ENCODE measurements at places on chromosomes 11 and 22.

GRCh38 chr11:76653012-76653673 lies 17.4 kb downstream of the LRRC32 start:
- DNase-seq, result peak; percentile 72

GRCh38 chr11:64403106-64403505 lies 44.1 kb downstream of the RPS6KA4 start:
- DNase-seq, result no peak

GRCh38 chr22:40396882-40397281 lies 26.5 kb downstream of the SGSM3 start:
- no peak for DNase-seq

- DNase-seq, result no peak
These were observed 39.0 kb downstream of the BMAL1 start for GRCh38 chr11:13316528-13316961.

DNA sequence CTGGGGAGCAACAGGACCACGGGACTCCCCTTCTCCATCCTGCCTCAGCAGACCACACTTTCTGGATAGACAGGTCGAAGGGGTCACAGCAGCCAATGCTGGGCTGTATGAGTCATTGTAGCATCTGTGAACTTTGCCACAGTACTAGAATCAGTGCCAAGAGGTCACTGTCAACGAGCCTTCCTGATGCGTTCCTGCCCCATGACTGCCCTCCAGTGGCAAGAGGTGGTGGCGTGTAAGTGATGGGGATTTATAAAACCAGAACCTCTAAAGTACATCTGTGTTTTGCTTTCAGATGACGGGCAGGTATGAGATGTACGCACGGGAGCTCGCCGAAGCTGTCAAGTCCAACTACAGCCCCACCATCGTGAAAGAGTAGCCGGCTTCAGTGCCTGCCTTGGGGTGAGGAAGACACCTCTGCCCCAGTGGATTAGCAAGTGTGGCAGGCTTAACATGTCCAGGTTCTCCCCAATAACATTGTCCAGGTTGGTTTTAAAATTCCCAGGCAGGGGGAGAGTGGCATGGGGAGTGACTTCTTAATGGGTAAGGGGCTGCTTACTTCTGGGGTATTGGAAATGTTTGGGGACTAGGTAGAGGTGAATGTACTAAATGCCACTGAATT lies 29.4 kb downstream of the GUCD1 start:
- peak; percentile 85 for DNase-seq

GRCh38 chr11:66418168-66418985 lies 2.5 kb upstream of the NPAS4 start:
- no peak for DNase-seq

GRCh38 chr22:40764763-40765441 lies 54.2 kb downstream of the SLC25A17 start:
- no peak for DNase-seq

DNA sequence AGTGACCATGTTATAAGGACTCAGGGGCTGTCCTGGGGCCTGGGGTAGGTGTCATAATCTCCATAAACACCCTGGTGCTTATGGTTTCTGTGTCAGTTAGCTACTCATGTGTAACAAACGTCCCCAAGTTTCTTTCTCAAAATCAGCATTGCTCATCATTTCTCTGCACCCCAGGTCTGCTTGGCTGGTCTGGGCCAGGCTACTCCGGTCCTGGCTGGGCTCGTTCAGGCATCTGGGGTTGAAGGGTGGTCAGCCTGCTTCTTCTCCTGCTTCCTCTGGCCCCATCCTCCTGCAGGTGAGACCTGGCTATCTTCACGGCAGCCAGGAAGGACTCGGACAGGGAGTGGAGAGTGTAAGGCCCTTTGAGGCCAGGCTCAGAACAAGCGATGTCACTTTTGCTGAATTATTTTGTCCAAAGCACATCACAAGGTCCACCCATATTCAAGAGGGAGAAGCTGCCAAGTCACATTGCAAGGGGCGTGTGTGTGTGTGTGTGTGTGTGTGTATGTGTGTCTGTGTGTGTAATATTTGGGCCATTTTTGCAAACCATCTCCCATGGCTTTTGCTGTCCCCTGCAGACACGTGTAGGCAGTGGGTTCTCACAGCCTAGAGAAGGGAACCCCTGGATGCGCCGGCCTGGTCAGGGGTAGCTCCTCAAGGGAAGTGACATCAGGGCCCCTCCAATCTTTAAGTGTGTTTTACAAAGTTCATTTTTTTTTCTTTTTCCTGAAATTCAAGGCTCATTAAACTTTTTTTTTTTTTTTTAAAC lies 535.8 kb downstream of the TBC1D22A start:
- no peak for DNase-seq

GRCh38 chr11:897253-898142 lies 13.1 kb downstream of the CHID1 start:
- DNase-seq, result no peak

DNA sequence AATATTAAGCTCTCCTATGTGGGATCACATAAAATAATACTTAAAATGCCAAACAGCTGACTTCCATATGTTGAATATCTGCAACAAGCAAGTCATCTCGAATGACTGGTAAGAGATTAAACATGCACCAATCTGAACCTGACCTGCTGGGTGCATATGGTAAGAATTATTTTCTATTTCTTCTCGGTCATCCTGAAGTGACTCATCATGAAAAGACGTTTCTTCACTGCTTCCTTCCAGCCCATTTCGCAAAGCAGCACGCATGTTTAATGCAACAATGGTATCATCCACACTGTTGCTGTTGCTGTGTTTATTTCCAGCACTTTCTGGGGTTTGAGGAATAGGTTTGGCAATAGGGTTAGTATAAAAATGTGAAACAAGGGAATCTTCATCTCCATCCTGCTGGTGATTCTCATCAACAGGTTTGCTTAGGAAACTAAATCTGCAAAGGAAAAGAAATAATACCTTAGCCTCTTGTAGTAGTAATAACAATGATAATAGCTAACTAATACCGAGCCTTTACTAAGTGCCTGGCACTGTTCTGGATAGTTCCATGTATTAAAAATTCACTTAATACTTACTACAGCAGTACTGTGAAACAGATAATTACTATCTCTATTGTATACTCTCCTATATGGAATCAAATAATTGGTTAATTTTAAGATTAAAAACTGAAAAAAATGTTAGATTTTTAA lies 52.0 kb upstream of the CHRNA10 start:
- no peak for DNase-seq

- DNase-seq, result no peak
These were observed 9.0 kb upstream of the GRAMD4 start for GRCh38 chr22:46611189-46611588.

- DNase-seq, result no peak
These were observed 20.3 kb upstream of the TENM4 start for GRCh38 chr11:79461144-79461543.

DNA sequence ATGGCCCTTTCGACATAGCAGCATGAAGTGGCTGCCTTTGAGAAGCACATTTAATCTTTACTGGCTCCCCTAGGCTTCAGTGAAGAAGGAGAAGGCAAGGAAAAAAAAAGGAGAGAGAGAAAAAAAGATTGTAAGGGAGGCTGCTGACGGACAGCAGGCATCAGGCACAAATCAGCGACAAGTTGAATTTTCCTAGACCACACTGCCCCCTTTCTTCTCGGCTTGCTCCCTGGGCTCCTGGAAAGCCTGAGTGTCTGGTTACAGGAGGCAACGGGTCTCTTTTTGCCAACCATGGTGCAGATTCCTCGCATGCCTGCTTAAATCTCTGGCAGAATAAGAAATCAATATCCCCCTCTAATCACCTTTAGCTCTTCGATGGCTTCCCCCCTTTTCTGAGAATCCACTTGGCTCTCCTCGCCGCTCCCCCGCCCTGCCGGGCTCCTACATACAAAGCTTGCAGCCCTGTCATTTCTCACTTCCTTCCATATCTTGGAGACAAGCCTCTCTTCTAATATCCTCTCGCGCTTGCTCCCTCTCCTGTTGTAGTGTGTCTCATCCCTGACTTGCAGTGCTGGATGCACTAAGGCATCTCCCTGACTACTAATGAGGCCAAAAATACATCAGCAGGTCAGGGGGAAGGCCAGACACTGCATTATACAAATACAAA lies 14.3 kb downstream of the BLID start:
- DNase-seq, result peak; percentile 79

- no peak for DNase-seq
These were observed 13.6 kb downstream of the TRIM29 start for GRCh38 chr11:120124355-120124754.

DNA sequence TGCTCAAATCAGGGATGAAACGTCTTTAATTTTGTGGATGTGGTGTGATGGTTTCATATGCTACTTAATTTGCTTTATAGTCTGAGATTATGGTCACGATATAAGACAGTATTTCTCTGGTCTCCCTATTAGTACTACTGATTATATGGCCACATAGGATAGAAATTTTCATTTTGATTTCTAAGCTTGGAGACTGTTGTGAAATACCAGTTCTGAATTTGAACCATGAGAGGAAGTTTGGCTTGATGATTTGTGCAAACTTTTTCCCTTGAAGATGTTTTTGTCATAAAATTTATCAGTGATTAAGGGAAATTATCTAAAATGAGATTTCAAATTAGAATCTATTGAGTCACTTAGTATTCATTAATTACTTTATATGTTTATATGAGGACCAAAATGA lies 2.7 kb downstream of the RNF169 start:
- DNase-seq, result no peak

- DNase-seq, result peak; percentile 69
These were observed 16.2 kb downstream of the LRRC32 start for GRCh38 chr11:76654298-76654851.

DNA sequence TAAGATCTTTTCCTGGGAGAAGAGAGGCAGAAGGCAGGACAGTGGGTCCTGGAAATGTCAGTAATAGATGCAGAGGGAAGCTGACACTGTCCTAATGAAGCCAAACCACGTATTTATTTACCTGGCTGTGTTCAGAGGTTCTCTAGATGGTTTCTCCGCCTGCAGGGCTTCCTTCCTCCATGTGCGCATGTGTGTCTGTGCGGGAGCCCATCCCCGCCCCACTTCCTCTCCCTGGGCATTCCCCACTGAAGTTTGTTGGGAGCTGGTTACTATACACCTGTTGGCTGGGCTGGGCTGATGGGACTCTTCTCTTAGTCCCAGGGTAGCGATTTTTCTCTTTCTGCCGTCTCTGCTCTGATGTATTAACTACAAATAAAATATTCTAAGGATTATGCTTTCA lies 204.9 kb upstream of the TBCEL start:
- DNase-seq, result no peak

- DNase-seq, result no peak
These were observed 26.7 kb upstream of the CD44 start for GRCh38 chr11:35112056-35112845.

DNA sequence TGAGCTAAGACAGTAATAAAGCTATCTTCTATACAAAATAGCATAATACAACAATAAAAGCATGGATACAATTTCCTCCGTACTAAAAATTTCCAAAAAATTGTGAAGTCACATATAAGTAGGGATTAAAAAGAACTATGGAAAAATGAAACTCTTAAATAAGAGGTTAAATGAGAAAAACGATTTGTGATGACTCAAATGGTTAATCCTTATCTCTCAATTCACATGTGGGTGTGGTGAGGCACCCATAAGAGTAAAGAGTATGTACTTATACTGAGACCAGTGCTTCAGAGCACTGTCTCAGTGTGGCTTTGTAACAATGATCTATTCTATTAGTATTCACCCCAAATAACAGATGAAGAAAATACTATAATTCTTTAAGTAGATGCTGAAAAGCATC lies 25.0 kb upstream of the CCDC34 start:
- no peak for DNase-seq

- no peak for DNase-seq
These were observed 118.4 kb downstream of the KIAA1671 start for GRCh38 chr22:25070956-25071355.

GRCh38 chr11:61505640-61506155 lies 2.9 kb upstream of the LRRC10B start:
- no peak for DNase-seq

- DNase-seq, result no peak
These were observed 68.2 kb upstream of the RRM1 start for GRCh38 chr11:4026389-4026788.

- no peak for DNase-seq
These were observed 548.0 kb downstream of the ETS1 start for GRCh38 chr11:128039140-128040021.

DNA sequence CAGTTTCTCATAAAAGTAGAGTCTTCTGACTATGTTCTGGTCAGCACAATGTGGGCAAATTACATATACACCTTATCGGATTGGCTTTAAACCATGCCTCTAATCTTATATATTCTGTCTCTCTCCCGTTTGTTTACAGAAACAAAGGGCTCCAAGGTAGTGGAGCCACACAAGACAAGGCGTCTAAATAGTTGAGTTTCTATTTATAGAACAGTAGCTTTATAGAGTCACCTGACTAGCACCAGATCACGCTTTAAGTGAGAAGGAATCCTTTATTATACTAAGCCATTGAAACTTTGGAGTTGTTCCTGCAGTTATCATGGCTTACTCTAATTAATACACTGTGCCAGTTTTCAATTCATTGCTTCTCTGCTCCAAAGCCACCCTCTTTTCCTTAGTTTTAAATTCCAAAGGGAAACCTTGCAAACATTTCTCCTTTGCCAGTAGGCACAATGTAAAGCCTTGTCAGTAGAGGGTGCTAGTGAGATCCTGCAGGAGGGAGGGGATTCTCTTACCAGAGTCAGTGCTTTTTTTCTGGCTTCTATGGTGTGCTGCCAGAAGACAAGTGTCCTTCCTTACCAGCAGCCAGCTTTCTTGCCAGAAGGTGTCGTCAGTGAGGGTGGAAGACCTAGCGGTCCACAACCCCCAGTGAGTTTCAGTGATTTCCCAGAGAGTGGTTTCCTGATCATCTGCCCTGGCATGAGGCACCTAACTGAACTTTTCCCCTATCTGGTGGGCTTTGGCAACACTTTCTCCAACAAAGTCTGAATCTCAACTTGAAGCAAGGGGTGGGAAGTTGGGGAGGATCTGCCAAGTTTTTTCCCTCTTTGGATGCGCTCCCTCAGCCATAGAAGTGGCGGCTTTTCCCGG lies 71.7 kb downstream of the RAB38 start:
- no peak for DNase-seq

DNA sequence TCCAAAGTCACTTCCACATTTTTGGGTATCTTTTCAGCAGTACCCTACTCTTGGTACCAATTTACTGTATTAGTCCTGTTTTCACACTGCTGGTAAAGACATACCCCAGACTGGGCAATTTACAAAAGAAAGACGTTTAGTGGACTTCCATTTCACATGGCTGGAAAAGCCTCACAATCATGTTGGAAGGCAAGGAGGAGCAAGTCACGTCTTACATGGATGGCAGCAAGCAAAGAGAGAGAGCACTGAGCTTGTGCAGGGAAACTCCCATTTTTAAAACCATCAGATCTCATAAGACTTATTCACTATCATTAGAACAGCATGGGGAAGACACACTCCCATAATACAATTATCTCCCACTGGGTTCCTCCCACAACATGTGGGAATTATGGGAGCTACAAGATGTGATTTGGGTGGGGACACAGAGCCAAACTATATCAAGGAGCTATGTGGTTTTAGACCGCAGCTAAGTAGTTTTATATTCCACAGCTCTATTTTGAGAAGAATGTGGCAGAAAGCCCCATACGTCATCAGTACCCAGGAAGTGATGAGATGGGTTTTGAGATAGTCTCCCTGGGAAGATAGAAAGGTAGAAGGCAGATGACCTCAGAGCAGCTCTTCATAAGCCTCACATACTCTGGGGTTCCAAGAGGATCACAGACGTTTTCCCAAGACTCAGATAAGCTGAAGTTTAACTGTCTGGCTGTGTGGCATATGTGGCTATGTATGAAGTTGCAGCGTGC lies 96.3 kb downstream of the APIP start:
- DNase-seq, result no peak

GRCh38 chr11:85947431-85948272 lies 92.5 kb downstream of the CCDC83 start:
- DNase-seq, result no peak
